ENCODE measurements at places on chromosomes 16 and 17.

DNA sequence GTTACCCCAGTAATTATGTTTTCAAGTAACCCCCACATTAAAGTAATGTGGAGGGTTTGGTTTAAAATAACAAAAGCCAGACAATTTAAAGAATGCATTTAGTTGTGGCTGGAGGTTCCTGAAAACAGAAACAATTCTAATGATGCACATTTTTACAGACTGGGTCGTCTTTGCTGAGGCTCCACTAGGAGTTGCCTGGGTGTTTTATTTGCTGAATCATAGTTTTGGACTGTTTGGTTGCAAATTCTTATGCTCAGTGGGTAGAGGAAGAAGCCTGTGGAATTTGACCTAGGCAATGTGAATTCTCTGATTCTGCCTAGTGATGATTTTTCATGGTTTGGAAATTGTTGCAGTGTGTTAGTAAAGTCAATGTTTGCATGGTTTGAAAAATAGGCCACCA is 16.3 kb downstream of the SHISA9 start:
- no peak for DNase-seq

DNA sequence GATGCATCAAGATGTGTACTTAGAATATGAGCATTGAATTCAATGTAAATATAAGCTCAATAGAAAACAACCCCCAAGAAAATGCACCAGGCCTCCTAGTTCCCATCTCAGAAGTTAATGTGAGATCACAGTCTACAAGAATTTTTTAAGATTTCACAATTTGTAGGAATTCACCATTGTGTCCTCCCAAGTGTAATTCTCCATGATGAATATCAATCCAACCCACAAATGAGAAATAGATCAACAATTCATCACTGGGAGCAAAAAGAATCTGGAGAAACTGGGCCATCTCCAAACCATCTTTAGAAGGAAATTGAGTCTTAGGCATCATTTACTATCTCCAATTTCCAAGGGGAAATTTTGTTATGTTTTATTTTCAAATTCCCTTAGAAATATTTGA is 310.5 kb upstream of the GOT2 start:
- no peak for DNase-seq

GRCh38 chr16:67673712-67674580 is 7.3 kb downstream of the C16orf86 start:
- no peak for DNase-seq

GRCh38 chr16:29304251-29304650 is 102.3 kb downstream of the NPIPB11 start:
- DNase-seq = no peak

- DNase-seq = no peak
Observed at GRCh38 chr17:74703311-74703710, 9.4 kb downstream of the CD300LF start.
